ENCODE measurements at places on chromosomes 12 and 14.
A peak's percentile ranks its signal among the peaks of the same experiment; 100 is the strongest.

- no peak for DNase-seq
Observed at GRCh38 chr14:73997944-73998447, 21.1 kb downstream of the ENTPD5 start.

DNA sequence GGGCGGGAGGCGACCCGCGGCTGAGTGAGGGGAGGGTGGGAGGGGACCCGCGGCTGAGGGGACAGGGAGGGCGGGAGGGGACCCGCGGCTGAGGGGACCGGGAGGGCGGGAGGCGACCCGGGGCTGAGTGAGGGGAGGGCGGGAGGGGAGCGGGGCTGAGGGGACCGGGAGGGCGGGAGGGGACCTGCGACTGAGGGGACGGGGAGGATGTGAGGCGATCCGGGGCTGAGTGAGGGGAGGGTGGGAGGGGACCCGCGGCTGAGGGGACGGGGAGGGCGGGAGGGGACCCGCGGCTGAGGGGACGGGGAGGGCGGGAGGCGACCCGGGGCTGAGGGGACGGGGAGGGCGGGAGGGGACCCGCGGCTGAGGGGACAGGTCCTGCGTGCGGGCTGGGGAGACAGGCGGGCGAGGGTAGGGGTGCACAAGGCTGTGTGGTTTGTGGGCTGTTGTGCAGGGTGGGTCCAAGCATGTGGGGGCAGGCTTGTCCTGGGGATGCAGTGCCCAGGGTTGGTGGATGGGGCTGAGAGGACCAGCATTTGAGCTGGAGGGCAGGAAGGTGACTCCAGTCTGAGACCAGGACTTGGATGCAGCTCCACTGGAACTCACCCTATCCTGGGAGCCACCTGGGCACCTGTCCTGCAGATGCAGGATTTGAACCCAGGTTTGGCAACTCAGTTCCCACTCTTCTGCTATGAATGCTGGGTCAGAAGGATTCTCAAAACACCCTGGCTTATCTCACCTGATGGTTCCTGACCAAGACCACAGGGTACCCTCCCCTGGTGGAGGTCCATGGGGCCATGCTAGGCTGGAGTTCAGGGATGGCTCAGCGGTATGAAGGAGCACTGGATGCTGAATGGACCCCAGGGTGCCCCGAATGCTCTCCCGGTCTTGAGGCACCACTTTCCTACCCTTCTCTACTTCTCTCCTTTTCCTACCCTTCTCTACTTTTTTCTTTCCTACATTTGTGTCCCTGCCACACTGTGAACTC lies 9.4 kb downstream of the PLD4 start:
- DNase-seq, result no peak

- no peak for DNase-seq
Observed at GRCh38 chr14:86902176-86902950, 1090.6 kb downstream of the GALC start.

DNA sequence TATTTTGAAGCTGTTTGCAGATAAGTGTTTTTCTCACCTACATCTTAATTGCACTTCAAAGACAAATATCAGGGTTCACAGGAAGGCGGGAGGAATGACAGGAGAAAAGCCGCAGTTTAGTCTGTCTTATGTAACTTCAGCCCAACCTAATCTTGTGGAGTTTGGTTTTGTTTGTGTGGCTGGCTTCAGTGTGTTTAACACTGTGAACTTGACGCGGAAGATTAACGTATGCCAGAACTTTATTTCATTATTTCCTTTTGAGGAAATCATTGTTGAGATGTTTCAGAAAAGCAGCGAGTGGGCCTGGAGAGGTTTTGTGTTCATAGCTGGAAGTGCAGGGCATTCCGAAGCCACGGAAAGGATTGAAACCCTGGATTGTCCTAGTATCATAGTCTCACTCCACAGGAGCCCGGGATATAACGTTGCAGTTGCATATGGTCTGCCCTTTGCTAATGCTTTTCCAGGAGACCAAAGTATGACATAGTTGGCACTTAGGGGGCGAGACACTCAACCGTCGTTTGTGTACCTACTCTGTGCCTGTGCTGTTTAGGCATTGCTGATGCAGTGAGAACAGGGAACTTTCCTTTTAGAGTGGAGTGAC lies 2.0 kb downstream of the PELI2 start:
- DNase-seq, result no peak

DNA sequence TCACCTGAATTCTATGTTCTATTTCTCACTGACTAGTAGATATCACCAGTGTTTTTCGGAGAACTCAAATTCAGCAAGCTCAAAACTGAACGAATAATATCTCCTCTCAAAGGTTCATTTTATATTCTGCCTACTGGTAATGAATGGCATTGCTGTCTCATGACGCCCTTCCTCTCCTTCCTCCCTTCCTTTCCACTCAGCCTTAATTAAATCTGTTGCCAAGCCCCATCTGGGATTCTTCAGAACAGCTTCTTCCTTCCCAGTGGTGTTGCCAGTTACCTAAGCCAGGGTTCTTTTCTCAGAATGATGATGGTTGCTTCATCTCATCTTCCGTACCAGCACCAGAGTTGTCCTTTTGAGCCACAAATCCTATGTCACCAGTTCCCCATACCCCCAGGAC lies 143.2 kb downstream of the SYNE2 start:
- DNase-seq, result no peak

- DNase-seq, result no peak
Observed at GRCh38 chr12:4275016-4275869, 1.7 kb downstream of the CCND2 start.

GRCh38 chr14:85483037-85483436 lies 46.9 kb upstream of the FLRT2 start:
- no peak for DNase-seq

GRCh38 chr12:127681151-127681754 lies 585.7 kb upstream of the TMEM132C start:
- DNase-seq, result no peak

DNA sequence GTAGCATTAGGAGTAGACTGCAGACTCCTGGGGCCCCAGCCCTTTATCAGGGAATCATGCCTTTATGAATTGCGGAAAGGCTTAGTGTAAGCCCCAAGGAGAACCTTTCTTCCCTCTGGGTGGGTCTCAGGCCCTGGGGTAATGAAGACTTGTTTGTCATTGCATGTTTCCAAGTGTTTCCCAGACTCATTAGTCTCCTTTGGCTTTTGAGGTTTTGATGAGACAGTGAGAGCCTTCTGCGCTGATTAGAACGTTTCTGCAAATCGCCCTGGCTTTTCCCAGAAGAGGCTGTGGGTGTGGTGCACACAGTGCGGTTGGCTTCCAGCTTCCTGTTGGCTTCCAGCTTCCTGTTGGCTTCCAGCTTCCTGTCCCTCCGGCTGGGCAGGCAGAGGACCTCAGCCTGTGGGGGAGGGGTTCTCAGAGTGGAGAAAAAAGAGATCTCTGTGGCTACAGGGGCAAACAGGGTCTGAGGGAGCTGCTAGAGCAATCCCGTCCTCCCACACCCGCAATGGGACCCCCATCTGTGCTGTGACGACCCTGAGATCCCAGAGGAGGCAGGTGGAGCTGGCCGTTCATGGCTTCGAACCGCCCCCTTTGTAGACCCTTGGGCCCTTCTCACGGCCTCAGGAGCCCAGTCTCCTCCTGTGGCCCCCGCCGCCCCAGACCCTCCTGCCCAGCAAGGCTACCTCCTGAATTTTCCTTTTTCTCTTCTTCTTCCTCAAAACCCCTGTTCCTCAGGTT lies 42.1 kb downstream of the GPR68 start:
- no peak for DNase-seq

DNA sequence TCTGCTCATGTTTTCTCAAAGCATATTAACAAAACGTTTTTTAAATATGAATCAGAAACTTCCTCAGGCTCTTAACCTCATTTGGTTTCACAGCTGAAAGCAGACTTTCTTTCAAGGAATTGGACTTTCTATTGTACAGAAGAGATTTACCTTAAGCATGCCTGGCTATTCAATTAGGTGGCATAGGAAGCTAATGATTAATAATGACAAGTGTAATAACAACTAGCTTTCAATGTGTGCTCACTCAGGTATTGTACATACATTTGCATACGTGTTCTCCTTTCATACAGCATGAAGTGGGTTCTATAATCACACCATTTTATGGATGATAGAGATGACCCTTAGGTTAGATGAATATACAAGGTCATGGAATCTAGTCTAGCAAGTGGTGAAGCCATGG lies 115.7 kb downstream of the ANO6 start:
- no peak for DNase-seq

- no peak for DNase-seq
Observed at GRCh38 chr12:69007101-69007854, 74.3 kb upstream of the CPM start.

- DNase-seq, result no peak
Observed at GRCh38 chr12:94595152-94595551, 55.2 kb downstream of the TMCC3 start.

GRCh38 chr14:104800771-104801519 lies at the start of gene ZBTB42:
TSS of gene ZBTB42 (plus strand) at chr14:104801101. CDS start at chr14:104801198, 97 bp downstream.
- peak; percentile 63 for DNase-seq

GRCh38 chr14:104545942-104546501 lies 33.5 kb upstream of the C14orf180 start:
- DNase-seq, result no peak

DNA sequence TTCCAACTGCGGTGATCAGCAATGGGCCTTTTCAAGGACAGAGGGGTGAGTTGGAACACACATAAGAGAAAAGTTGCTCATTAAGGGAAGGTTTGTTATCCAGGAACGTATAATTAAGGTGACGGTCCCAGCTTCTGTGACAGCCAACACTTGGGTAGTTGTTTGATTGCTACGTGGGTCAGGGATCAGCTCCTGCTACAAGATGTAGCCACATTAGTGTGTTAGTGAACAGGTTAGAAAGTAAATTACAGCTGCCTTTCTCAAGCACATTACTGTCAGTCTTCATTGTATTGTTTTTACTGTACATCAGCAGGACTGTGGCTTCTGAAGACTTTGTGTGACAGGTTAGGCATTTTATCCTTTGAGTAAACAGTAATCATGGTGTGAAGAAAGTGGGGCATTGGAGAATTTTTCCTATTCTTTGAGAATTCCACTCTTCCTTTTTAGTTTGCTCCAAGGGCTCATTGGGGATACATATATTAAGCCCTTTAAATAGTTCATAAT lies 230.5 kb downstream of the EGLN3 start:
- no peak for DNase-seq

DNA sequence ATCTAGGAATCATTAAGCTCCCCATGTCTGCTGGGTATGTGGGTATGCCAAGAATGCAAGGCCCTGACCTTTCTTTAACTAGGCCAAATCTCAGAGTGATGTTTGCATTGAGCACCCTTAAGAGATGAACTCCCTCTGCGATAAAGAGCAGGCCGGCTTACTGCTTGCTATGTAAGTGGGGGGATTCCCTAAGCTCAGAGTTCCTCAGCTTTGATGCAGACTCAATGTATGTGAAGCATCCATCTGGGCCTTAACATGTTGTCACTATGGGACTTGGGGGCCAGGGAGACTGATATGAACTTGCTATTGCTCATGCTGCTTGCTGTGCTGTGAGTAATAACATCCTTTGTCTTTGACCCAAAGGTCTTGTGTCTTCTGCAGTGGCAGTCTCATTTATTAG lies 149.7 kb downstream of the C12orf75 start:
- DNase-seq, result no peak

GRCh38 chr12:125755512-125755911 lies 690.3 kb downstream of the AACS start:
- DNase-seq, result no peak

DNA sequence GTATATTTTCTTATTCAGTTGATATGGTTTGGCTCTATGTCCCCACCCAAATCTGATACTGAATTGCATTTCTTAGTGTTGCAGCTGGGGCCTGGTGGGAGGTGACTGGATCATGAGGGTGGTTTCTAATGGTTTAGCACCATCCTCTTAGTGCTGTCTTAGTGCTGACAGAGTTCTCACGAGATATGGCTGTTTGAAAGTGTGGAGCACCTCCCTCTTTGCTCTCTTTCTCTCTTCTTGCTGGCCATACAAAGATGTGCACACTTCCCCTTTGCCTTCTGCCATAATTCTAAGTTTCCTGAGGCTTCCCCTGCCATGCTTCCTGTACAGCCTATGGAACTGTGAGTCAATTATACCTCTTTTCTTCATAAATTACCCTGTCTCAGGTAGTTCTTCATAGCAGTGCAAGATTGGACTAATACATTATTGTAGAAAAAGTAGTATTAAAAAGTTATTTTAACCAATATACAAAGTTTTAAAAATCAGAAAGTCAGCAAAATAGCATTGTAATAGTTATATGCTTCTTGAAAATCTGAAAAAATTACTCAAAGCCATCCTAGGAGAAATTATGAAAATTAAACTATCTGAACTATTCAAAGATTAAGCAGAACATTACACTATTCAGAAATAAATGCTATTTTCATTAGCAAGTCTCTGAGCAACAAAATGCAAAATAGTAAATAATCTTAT lies 84.1 kb downstream of the PPP1R12A start:
- DNase-seq, result no peak

DNA sequence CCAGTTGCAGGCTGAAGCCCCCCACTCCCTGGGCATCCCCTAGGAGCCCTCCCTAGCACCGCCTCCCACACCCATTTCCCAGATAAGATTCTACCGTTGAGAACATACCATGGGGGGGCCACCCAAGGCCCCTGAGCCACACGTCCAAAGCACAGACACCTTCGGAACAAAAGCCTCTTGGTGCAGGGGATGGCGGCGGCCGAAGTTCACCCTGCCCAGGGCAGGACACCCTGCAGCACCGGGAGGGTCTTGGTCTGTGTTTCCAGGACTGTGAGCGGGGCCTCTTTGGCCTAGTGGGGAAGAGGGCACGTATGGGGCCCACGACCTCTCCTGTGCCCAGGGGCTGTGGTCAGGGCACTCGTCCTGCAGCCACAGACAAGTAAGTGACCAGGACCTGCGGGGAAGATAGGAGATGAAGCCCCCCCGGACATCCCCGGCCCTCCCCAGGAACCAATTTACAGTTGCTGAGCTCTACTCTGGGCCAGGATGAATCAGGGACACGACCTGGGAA lies 154.3 kb upstream of the C14orf180 start:
- no peak for DNase-seq

DNA sequence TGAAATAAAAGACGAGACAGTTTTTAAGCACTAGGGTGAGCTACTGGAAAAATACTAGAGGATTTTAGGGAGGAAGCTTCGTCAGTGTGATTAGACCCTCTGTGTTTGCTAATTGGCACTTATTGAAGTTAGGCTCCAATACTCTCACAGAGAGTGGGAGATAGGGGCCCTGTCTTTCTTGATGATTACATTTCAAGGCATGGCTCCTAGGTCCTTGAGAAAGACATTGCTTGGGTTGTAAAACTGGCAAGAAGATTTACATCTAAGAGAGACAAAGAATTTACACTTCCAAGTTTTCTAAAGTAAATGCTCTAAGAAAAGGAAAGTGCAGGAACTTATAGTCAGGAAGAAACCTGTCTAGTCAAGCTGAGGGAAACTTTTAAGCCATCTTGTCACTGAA lies 183.2 kb downstream of the C12orf50 start:
- DNase-seq, result no peak

Data from stimulated activated CD4-positive, alpha-beta T cell treated with anti-CD3 and anti-CD28 coated beads, Interleukin-4, amount 100 ng/mL, for 1 hour (primary cell).